ENCODE measurements at places on chromosomes 2 and 18.

- no peak for DNase-seq
Measured at GRCh38 chr18:47901624-47902362, 28.7 kb downstream of the SMAD2 start.

DNA sequence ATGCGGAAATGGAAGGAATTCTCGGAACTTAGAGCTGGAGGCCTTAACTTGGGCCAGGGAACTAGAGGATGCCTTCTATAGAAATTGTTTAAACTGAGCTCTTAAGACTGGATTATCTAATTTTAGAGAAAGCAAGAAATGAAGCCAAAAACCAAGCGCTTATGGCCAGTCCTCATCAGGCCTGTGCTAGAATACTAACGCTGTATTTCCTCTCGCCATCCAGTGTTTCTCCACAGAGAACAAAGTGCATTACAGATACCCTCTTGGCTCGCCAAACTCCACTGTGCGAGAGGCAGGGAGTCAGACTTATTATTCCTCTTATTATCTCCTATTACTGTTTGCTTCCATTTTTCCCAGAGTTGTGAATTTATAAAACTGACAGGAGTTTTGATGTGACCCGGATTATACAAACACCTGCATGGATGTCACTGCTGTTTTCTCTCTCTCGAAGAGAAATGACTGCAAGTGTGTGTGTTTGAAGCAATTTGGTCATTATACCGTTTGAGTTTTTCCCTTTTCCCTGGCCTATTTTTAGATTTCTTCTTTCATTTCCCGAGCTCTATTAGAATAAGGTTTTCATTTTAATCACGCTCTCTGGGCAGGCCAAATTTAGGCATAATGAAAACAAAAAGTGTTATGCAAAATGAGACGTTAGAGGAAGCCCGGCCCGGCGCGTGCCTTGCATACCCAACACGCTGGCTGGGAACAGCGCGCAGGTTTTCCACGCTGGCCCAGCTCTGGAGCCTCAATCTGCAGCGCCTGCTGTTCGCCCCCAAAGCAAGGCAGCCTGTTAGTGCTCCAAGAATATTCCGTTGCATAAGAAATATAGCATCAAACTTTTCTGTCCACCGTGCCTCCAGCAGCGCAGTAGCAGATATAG, 103.3 kb downstream of the ALK start:
- DNase-seq = no peak

DNA sequence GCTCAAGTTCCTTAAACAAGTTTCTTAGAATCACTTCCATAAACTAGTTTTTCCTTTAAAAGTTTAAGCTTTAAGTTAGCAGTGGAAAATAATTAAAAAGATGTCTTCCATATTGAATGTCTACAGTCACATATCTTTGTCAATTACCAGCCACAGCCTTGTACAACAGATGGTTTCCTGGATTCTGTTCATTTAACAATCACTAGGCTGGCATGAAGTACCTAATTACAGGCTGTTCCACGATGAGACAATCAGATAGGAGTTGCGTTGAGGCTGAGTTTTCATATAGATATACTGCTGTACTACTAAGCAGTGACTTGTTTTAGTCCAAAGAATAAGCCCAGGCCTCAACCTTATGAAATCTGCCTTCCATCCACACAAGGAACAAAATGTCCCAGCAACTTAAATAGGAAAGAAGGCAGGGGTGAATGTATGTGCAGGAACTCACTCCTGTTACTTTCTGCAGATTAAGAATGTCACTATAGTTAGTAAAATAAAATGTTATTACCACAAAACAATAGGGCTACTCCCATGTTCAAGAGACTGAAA, 131.0 kb downstream of the ZAP70 start:
- DNase-seq = no peak

DNA sequence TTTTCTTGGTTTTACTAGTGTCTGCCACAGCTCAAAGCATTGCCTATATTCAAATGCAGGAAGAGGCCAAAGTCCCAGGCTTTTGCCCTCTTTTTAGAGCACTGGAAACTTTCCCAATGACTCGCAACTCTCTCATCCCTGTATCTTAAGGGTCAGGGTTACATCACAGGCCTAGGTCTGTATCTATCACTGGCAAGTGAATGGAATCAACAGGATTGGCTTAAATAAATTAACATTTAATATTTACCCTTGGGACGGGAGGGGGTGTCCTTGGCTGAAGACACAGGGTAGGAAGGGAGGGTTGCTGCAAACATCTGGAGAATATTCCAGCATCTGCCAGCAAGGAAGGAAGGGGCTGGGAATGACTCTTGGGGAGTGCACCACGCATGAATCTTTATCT, 242.6 kb downstream of the SLC4A3 start:
- no peak for DNase-seq

- DNase-seq = no peak
Measured at GRCh38 chr2:54599914-54600313, 123.5 kb upstream of the EML6 start.

GRCh38 chr2:18803141-18803939, 214.0 kb upstream of the NT5C1B start:
- DNase-seq = no peak

GRCh38 chr2:39816845-39817244, 37.8 kb upstream of the THUMPD2 start:
- no peak for DNase-seq

DNA sequence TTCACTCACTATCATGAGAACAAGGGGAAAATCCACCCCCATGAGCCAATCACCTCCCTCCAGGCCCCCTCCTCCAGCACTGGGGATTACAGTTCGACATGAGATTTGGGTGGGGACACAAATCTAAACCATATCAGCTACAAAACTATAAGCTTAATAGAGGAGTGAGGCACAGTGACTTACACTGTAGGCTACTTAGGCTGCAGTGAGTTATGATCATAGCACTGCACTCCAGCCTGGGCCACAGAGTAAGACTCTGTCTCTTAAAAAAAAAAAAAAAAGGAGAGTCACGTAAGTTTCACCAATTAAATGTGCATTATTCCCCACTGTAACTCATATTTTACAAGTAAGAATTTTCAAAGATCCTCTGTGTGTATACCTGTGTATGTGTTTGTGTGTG, 26.2 kb upstream of the COLEC12 start:
- DNase-seq = no peak

GRCh38 chr2:118363604-118364003, 275.3 kb downstream of the INSIG2 start:
- no peak for DNase-seq

DNA sequence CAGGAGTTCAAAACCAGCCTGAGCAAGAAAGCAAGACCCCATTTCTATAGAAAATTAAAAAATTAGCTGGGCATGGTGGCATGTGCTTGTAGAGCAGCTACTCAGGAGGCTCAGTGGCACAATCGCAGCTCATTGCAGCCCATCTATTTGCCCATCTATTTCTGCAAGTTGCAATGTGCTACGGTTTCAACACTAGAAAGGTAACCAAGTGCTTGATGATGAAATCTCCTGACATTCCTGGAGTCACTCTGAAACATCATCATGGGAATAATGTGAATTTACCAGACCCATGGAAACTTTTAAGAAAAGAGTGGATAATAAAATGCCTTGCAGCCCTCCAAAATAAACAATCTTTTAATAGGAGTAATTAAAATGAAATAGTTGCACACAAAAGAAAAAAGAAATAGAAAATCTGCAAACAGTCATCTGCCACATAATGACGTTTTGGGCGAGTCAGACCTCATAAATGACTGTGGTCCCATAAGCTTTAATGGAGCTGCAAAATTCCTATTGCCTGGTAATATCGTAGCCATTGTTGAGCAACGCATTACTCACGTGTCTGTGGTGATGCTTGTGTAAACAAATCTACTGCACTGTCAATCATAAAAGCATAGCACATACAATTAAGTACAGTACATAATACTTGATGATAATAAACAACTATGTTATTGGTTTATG, 46.6 kb upstream of the AMMECR1L start:
- DNase-seq = no peak

- no peak for DNase-seq
Measured at GRCh38 chr18:78303519-78304191, 676.0 kb upstream of the SALL3 start.

- no peak for DNase-seq
Measured at GRCh38 chr18:33459612-33460011, 19.1 kb upstream of the CCDC178 start.

DNA sequence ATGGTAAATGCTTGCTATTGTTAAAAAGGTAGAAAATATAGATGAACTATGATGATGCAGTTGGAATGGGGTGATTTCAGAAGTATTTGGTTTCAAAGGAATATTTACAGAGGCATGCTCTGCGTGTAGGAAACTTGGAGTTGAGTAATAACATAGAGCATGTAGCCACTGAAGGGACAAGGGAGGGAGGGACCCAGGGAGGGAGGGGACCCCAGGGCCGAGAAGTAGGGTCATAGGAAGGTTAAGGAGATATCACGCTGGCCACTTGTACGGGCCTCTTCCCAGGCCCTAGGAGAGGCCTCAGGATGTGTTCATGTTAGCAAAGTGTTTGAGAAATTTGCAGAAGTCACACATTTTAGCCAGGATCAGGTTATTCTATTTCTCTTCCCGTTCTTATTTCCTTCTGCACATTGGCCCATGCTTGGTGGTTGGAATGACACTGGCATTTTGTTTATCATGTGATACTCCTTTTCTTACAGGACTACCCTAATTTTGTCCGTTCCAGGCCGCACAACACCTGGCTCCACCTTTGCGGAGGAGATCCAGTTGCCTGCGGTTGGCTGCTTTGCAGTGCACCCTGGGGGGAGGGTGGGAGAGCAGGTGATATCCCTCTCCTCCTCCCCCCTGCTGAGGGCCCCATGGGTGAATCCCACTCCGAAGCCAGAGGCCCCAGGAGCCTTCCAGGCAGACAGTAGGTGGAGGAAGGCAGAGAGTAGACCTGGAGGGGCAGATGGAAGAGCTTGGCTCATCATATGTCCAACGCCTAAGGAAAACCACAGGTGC, 16.9 kb upstream of the ACKR3 start:
- DNase-seq = no peak

GRCh38 chr2:12607971-12608370, 108.8 kb upstream of the TRIB2 start:
- DNase-seq = no peak

DNA sequence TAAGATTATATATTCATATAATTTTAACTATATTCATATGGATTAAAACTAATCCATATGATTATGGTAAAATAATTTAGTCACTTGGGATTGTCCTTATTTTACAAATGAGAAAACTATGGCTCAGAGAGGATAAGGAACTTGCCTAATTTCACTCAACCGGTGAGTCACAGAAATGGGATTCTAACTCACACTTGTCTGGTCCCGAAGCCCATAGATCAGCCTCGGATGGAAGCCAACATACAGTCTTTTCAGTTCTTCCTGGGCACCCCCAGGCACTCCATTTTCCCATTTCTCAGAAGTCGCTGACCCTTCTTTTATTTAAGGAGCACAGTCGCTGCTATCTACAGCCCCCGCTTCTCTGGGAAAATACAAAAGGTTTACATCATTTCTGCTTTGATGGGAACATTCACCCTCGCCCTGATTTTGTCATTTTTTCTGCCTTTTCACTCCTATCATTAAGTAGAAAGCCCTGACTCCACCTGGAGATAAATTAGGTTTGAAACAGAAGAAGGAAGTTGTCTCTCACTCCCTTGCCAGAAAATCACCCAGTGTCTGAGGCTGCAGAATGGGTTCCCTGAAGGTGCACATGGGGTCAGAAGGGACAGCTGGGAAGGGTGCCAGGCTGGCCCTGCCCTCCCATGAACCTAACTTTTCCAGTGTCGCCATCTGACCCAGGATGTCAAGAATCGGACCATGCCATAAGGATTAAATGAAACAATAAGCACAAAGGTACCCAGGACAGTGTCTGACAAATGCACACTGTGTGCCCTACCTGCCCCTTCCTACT, 36.6 kb downstream of the CYP1B1 start:
- no peak for DNase-seq

DNA sequence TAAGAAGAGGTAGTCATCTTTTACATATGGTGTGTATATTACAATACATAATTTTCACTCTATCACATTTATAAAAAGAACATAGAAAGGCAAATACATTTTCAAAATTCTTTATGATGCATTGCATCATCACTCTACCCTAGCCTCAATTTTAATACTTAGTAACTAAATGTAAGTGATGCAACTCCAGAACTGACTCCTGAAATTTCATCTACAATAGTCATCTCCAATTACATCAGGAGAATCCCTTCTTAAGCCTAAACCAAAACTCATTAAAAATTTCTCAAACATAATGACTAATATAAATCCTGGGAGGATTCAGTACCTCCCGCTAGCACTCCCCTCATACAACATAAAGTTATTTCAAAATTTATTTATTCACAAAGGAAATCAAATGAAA, 15.9 kb downstream of the TMX3 start:
- DNase-seq = no peak

DNA sequence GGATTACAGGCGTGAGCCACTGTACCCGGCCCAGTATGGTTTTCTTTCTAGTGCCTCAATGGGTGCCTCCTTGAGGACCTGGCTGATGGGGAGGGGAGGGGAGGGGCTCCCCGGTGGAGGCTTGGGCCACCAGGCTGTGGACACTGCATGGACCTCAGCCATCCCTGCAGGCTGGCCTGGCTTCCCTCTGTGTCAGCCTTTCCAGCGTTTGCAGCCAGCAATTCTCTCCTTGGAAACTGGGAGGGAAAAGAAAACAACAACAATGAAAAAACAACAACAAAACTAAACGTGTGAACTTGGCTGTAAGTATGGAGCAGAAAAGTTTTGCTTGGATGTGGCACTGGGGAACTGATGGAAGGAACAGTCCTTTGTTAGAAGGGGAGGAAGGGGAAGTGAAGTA, 159.3 kb downstream of the GLI2 start:
- no peak for DNase-seq

GRCh38 chr18:9884090-9884489, 1.7 kb upstream of the TXNDC2 start:
- DNase-seq = no peak

DNA sequence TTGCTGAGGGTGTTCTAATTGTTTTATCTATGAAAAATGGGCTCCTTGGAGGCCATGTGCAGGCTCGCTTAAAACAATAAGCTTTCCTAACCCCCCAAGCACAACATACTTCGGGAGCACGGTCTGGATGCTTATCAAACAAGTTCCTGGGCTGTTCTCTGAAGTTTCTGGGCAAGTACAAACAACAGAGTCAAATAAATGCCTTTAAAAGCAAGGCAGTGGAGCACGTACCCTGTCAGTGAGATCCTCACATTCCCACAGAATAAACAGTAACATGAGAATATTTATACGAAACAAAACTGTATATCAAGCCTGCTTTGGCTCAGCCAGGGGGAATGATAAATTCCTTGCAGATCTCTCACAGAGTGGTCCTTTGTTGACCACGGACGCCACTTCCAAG, 44.8 kb downstream of the FTCDNL1 start:
- no peak for DNase-seq

DNA sequence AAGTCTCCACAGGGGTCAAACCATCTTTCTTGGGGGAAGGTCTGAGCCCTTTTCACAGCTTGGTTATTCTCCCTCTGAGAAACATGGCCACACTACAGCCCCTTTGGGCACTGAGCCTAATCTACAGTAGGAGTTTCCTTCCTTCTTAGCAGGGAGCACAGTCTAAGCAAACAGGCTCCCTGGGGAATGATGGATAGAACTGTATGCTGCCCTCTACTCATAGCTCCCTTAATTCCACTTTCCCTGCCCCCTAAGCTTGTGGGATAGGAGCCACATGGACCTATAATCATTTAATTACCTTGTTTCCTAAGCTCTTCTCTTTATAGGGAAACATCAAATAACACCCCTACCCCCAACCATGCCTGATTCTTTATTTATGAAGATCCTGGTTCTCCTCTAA, 442.1 kb upstream of the MEX3C start:
- no peak for DNase-seq

GRCh38 chr18:5294457-5295230, 882 bp downstream of the ZBTB14 start:
- DNase-seq = peak; percentile 33

- DNase-seq = no peak
Measured at GRCh38 chr2:205556841-205557539, 125.3 kb upstream of the NRP2 start.

- no peak for DNase-seq
Measured at GRCh38 chr18:35756506-35757117, 175.1 kb downstream of the GALNT1 start.

All from stimulated activated CD4-positive, alpha-beta T cell treated with anti-CD3 and anti-CD28 coated beads, Interleukin-15, amount 100 ng/mL, for 1 hour (primary cell).